ENCODE measurements at places on chromosomes 6 and 20.

- DNase-seq, result no peak
These were observed 162.0 kb upstream of the MLN start for GRCh38 chr6:33965766-33966165.

- no peak for DNase-seq
These were observed 647 bp downstream of the UNC93A start for GRCh38 chr6:167291623-167292300.

DNA sequence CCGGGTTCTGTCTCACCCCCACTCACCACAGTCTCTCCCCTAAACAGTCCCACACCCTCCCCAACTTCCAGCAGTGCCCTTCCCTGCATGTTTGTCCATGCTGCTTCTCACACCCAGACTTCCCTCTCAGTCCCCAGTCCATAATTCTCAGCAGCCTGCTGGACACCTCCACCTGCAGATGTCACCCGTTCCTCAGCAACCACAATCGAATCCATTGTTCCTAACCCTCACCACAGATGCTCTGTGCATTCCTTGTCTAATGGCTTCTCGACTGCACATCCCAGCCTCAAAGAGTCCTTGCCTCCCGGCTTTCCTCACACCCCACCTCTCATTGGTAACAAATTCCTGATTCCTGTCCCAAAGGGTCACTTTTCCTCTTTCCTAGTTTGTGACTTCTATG is 55.6 kb downstream of the GOPC start:
- no peak for DNase-seq

DNA sequence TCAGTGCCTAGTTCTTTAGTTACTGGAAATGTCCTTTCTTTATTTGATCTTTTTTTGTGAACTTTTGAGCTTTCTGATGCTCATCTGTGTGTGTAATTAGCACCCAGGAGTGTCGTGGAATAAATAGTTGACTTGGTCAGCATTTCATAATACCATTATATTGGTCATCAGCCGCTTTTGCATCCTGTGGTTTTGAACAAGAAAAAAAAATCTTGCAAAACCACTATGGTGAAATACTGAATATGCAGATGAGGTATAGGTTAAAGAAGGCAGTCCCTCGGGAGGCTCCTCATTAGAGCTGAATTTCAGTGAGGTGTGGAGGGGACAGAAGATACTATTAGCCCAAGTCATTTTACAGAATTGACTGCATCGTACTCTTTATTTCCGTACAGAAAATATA is 90.1 kb downstream of the FOXO3 start:
- DNase-seq, result no peak

- no peak for DNase-seq
These were observed 67.9 kb upstream of the BTN3A2 start for GRCh38 chr6:26296857-26297648.

- no peak for DNase-seq
These were observed 105.2 kb upstream of the TRAF3IP2 start for GRCh38 chr6:111710911-111711310.

GRCh38 chr6:34813028-34813713 is 21.3 kb downstream of the BLTP3A start:
- no peak for DNase-seq

GRCh38 chr6:3359101-3359752 is 97.6 kb downstream of the SLC22A23 start:
- DNase-seq, result no peak

DNA sequence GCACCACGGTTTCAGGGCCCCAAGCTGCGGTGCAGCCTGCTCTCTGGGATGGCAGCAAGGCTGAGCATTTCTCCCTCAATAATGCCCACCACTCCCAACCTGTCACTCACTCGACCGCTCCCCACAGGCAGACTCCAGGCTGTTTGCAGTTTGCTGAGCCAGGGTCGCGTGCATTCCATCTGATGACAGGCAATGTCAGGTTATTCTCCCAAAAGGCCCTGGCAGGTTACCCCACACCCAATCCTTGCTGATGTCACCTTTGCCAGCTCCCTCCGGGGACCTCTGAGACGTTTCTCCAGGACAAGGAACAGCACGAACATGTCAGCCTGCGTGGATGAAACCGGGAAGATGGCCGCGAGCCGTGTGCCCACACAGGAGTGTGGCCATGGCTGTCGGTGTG is 7.1 kb upstream of the SLCO4A1 start:
- no peak for DNase-seq

DNA sequence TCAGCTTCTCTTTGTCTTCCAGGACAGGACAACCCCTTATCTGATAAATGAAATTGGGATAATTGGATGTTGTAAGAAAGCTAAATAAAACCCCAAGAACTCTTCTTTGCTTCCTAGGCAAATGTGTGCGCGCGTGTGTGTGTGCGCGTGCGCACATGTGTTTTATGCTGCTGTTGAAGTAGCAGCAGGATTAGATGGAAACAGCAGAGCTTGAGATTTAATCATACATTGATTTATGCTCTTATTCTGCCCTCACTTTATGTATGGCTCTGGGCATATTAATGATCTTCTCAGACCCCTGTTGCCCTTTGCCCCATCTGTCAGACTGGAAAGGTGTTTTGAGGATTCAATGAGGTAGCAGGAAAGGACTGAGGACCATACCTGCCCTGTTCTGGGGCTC is 324.0 kb upstream of the MAP3K7 start:
- DNase-seq, result no peak

GRCh38 chr6:37305841-37306425 is 47.9 kb upstream of the RNF8 start:
- DNase-seq, result no peak

- no peak for DNase-seq
These were observed 177.2 kb upstream of the TAB2 start for GRCh38 chr6:149140137-149140909.

GRCh38 chr6:163386329-163386908 is 28.1 kb upstream of the QKI start:
- no peak for DNase-seq

DNA sequence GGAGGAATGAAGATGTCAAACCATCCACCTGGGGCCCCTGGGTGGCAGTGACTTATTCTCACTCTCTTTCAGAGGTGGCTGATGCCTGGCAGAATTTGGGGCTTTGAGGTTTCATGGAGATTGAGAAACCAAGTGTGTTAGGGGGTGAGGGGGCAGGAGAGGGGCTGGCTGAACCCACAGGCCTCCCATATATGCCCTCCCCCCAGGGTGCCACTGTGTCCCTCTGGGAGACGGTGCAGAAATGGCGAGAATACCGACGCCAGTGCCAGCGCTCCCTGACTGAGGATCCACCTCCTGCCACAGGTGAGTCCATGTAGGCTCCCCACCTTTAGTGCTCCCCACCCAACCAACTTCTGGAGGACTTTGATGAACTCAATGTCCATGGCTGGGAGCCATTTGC is 7.6 kb downstream of the GLP1R start:
- no peak for DNase-seq

DNA sequence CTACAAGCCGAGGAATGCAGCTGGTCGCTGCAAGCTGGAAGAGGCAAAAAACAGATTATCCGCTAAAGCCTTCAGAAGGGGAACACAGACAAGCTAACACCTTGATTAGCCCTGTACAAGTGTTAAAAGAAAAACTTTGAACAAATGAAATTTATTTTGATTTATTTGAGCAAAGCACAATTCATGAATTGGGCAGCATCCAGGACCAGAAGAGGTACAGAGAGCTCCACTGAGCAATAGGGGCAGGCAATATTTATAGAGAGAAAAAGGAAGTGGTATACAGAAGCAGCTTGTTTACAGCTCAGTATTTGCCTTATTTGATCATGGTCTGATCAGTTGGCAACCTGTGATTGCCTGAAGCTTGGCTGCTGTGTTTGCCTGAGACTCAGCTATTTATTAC is 17.6 kb downstream of the HLA-DOB start:
- DNase-seq, result no peak

- DNase-seq, result no peak
These were observed 6.2 kb downstream of the COL9A3 start for GRCh38 chr20:62822788-62823651.

- peak; percentile 85 for DNase-seq
These were observed 1.6 kb downstream of the DNAJC5 start for GRCh38 chr20:63896264-63897105.

DNA sequence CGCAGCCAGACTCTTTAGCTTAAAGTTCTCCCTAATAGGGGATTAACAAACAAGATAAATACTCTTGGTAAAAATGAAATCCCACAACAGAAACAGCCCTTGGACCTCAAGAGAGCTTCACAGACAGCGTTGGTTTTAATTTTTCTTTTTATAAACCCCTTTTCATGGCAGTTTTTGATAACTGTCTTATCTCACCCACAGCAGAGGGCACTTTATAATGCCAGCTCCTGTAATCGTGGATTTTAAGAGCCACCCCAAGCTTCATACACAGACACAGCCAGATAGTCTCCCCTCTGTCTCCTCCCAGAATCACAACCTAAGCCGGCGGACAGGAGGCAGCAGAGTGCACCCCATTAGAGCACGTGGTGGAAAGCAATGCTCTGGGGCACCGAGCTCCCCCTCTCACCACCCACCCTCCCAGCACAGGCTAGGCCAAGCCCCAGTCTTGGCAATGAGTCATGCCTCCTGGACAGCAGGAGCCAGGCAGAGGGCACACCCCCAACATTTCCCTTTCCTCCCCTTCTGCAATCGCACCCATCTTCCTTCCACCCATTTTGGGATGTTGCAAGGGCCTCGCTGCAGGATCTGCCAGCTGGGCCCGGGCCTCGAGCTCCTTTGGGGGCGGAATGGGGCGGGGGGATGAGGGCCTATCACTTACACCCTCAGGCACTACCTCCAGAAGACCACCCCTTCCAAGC is 2.4 kb downstream of the JAG1 start:
- DNase-seq, result no peak

GRCh38 chr20:12466915-12467314 is 541.9 kb upstream of the SPTLC3 start:
- no peak for DNase-seq

DNA sequence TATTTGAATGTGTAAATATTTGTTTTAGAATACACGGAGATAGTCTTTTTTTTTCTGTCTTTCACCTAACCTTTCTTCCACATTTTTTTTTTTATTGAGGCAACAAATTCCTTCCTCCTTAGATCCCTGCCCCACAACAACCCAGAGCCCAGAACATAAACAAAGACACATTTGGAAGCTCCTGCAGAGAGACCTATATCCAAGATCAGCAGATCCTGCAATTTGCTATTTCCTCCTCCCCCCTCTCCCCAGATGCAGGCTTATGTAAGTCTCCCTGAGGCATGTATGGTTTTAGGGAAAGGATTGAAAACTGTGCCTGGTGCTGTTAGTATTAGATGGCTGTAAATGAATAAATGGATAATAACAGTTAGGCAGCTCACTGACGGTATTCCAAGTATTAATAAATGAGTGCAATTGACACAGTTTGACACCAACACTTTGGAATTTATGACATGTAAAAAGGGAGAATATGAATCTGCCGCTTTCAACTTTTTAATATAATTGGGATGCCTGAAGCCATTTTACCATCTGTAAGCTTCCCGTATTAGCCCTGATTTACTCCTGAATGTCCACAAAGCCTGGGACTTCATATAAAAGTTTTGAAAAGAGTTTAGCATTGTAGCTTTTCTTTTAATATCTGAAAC is 608.3 kb upstream of the CITED2 start:
- DNase-seq, result no peak

DNA sequence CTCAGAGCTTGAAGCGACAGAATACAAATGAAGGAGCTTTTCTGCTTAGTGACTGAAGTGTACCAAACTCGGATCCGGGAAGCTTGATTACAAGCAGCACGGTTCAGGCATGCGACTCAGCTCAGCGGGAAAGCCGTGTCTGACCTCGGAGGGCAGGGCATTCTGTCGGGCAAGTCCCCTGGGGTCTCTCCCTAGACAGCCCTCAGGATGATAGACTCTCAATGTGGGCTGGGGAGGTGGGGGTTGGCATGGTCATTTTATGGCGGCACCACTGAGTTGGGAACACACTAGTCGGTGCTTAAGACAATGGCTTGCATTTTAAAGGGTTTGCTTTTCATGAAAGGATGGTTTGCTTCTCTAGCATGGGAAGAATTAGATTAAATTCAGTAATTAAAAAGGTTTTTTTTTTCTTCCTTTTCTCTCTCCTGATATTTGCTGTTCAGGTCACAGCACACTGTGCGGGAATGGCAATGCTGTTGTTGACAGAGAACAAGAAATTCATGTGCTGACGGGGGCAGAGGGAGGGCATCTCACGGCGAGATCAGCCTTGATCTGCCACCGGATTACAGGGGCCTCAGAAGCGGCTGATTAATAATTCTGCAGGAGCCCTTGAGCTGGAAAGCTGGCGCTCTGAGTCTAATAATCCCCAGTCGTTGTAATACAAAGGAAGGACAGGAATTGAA is 80.7 kb upstream of the TRAF3IP2 start:
- DNase-seq, result no peak
